Psoas muscle (tissue), 8 donors: ENCODE measurements at places on chromosomes 12 and 14. TPM values are rescaled to one million over a fixed set of nuclear protein-coding genes. Genes with fewer than 3 reads are reported as not detected.

C2CD5 gene
- 6.4 TPM for total RNA-seq

TUNAR gene
- not detected for total RNA-seq

GRCh38 chr12:32379667-32380066, 19.7 kb upstream of the FGD4 start:
- DNase-seq, result no peak

CPNE6 gene
- not detected for total RNA-seq

LYSET gene
- 19.7 TPM for total RNA-seq

DNA sequence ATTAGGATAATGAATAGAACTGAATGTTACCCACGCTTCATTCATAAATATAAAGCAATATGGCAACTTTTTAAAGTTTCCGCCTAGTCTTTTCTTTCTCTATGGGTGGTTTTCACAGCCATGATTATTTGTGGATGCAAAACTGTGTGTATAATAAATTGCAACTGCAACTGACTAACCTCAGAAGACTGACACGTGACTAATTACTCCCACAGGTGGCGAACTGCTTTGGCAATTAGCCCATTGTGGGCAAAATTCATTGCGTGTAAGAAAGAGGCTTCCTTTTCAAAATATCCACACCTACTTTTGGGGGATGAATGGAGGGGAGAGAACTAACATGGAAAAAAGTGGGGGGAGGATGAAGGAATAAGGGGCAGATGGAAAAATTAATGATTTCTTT, 79.0 kb downstream of the SLC25A21 start:
- no peak for DNase-seq

- no peak for DNase-seq
Observed at GRCh38 chr12:43029971-43030370, 440.4 kb upstream of the PRICKLE1 start.

- no peak for DNase-seq
Observed at GRCh38 chr12:98769068-98769467, 124.0 kb downstream of the APAF1 start.

PIK3C2G gene
- total RNA-seq, result not detected

- no peak for DNase-seq
Observed at GRCh38 chr12:78885466-78885865, 20.9 kb downstream of the SYT1 start.

DNA sequence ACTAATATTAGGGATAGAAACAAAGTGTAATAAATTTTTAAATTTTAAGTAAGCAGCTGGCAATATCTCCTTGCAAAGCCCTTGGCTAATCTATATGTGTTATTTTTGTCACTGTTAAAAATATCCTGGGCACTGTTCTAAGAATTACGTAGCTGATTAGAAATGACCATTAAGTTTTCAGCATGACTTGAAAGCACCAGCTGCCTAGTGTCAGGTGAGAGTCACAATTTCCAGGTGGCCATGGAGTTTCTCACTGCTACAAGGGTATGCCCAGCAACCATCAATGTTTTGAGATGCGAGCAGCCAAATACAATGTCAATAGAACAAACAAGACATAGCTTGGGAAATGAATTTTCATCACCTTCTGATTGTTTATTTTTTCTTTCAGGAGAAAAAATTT, 23.3 kb upstream of the GYS2 start:
- DNase-seq, result no peak

DNA sequence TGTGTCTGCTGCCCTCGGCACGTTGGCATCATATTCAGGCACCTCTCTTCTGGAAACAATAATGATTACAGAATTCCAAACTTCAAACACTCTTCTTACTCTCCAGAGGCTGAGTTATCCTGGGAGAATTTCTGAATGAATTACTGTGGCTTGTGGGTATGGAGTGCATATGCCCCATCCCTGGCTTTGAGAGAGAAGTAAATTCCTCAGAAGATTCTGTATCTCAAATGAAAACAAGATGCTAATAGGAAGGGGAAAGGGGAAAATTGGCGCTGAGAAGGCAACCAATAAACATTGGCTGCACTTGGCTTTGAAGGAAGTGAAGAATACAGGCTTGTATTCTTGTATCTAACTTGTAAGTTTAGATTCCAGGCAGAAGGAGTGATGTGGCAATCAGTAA, 132.0 kb upstream of the NOVA1 start:
- DNase-seq, result no peak

CAND1 gene
- total RNA-seq, result 32.2 TPM

DNA sequence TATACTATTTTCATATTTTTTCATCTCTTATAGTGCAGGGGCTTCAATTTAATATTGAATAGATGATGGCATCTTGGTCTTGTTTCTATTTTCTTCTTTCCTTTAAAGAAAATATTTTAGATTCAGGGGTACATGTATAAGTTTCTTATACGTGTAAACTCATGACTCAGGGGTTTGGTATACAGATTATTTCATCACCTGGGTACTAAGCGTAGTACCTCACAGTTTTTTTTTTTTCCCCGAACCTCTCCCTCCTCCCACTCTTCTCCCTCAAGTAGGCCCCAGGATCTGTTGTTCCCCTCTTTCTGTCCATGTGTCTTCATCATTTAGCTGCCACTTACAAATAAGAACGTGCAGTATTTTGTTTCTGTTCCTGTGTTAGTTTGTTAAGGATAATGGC, 172.6 kb downstream of the TMTC3 start:
- no peak for DNase-seq

SVOP gene
- 0.07 TPM for total RNA-seq

GRCh38 chr12:76391461-76391860, 43.2 kb upstream of the BBS10 start:
- no peak for DNase-seq

DNA sequence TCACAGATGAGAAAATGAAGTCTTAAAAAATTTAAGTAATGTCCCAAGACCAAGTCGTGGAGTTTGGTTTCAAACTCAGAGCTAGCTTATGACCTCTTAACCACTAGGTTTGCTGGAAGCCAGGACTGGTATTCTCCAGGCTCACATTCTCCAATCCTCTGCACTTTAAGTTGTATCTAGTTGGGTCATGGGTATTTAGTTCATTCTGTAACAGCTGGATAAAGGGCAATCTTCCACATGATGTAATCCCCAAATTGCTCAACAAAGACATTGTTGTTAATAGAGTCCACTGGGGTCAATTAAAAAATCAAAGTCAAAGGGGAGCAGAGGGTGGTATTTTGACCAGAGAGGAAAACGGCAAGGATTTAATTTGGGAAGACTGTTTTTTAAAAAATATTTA, 17.8 kb upstream of the GAS2L3 start:
- DNase-seq, result no peak

CNTN1 gene
- total RNA-seq, result 0.54 TPM

GRCh38 chr12:65778258-65779090, 45.8 kb upstream of the HMGA2 start:
- no peak for DNase-seq

DNA sequence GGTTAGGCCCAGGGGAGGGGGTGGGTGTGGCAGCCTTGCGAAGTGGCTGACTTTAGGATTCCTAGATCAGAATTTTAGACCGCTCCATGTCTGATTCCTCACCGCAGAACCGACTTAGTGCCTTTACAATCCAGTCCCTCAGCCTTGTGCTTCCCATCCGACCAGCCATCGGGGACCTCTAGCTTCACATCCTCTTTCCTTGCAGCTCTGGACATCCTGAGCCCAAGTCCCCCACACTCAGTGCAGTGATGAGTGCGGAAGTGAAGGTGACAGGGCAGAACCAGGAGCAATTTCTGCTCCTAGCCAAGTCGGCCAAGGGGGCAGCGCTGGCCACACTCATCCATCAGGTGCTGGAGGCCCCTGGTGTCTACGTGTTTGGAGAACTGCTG, 557 bp downstream of the COPS7A start:
- DNase-seq, result no peak

- DNase-seq, result no peak
Observed at GRCh38 chr12:28082096-28082495, 108.2 kb upstream of the CCDC91 start.

OR6C68 gene
- total RNA-seq, result not detected

DNA sequence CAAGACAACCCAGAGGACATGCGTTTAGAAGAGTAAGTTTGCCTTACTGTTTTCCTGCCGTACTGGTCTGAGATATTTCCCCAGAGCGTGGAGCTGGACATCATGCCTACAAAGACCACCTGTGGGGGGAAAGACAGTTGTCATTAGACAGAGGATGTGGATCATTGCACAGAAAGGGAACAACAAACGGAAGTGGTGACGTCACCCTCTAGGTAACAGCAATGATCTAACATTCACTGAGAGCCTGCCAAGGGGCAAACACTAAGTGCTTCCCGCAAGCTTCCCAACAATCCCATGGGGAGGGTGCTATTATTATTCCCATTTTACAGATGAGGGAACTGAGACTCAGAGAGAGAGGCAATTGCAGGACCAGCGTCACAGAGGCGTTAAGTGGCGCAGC, 48.5 kb downstream of the SVOP start:
- DNase-seq, result no peak

DNA sequence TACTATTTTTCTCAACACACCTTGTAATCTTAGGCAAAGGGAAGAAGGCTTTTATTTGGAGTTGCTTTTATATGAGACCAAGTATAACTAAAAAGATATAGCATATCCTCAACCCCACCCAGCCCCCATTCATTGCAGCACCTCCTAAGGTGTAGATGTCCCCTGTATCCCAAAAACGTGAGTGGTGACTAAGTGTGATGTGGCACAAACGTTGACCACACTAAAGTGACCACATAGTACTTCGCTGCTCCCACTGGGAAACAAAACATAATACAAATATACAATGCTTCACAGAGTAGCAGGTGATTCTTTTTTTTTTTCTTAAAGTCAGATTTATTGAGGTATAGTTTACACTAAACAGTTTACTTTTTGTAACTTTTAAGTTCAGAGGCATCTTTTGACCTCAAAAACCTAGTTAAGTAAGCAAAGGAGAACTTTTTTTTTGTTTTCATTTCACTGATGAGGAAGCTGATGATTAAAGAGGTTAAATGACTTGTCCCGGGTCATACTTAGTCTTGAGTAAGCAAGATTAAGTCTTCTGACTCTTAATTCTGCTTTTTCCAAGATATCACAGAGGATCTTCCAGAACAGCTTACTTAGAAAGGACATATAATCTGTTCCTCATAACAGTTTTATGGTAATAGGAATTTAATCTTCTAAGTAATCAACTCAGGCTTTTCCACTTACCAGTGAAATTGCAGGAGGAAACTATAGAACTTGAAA, 245.2 kb upstream of the PLEKHG7 start:
- no peak for DNase-seq

DNA sequence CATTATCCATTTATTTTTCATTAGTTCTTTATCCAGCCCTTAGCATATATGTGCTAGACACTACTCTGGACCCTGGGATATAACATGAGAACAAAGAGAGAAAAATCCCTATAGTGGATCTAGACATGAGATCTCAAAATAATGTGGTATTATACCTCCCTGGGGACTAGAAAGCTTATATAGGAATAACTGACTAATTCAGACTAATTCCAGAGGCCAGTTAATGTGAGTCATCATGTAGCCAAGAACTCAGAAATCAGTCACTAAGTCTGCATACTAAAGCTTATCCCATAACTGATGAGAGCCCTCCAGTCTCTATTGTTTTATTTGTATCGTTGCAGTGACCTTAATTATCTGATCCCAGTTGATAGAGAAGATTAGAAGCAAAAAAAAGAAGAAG, 267.1 kb upstream of the RGS6 start:
- no peak for DNase-seq

DNA sequence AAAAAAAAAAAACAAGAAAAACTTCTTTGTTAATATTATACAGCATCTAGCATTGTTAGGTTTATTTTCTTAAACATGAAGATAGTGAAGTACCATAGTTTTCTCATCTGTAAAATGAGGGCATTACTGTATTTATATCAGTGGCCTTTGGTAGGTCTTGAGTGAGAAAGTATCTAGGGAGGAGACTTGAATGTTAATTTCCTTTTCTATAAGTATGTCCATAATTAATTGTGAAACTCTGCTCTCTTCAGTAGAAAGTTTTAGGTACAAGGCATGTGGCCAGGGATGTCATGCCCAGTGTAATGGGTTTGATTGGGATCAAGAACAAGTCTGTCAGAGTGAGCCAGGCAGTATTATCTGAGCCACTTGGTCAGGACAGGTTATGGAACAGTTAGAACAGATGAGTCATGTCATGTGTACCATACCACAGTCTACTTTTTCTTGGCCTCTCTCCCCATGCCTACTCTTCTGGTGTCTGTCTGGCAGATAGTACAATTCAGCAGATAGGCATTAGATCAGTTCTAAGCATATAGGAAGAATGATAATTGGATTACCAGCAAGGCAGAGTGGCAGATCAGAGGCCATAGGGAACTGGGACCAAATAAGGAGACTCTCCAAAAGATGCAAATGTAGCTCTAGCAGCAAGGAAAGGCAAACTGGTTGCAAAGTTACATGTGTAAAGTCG, 30.4 kb downstream of the FBXO34 start:
- no peak for DNase-seq

GLS2 gene
- total RNA-seq, result not detected

EFS gene
- 2.5 TPM for total RNA-seq

- no peak for DNase-seq
Observed at GRCh38 chr12:95004610-95005009, 1.1 kb upstream of the NDUFA12 start.

- no peak for DNase-seq
Observed at GRCh38 chr14:24695265-24696241, 61.6 kb upstream of the GZMB start.

- DNase-seq, result no peak
Observed at GRCh38 chr12:3456809-3457208, 34.2 kb upstream of the PRMT8 start.
